ENCODE measurements at places on chromosomes 1 and 21.

DNA sequence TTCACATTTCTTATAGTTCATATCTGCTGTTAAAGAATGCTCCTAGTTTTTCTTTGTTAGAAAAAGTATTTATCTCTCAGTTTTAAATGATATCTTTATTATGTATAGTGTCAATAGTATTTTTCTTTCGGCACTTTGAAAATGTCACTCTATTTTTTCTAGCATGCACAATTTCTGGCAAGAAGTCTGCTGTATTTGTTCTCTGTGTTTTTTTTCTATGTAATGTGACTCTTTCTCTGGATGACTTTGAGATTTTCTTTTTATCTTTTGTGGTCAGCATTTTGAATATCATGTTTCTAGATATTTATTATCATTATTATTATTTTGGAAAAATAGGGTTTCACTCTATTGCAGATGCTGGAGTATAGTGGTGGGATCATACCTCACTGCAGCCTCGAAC lies 285.2 kb downstream of the PTGER3 start:
- DNase-seq = no peak

- DNase-seq = no peak
These were observed 12.2 kb downstream of the FH start for GRCh38 chr1:241507189-241507863.

DNA sequence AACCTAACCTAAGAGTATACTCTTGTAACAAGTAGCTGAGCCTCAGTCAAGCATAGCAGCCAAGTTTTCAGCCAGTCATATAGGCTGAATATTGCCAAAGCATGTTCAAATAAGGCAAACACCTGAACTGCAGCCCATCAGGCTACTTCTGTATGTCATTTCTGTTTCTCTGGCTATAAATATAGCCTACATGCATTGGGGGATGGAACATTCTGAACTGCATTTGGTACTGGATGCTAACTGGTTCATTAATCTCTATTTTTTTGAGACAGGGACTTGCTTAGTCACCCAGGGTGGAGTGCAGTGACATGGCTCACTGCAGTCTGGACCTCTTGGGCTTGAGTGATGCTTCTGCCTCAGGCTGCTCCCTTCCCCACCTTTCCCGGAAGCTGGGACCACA lies 37.3 kb downstream of the MAST2 start:
- DNase-seq = no peak

- no peak for DNase-seq
These were observed 18.4 kb upstream of the RCAN3 start for GRCh38 chr1:24484199-24484598.

- DNase-seq = no peak
These were observed 15.6 kb downstream of the STRIP1 start for GRCh38 chr1:110049801-110050601.

DNA sequence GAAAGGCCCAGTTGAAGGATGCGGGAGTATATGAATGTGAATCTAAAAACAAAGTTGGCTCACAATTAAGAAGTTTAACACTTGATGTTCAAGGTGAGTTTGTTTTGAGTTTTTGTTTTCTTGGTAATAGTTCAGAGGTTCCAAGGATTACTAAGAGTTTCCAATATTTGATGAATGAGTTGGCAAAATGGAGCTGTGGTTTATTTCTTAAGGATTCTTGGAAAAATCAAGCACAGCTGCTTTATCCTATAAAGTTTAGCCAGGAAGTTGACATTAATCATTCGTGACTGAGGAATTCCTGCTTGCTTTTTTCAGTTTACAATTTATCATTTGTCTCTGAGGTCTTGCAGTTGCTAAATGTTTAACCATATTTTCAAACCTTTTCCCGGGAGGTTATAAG lies 15.1 kb downstream of the VCAM1 start:
- DNase-seq = no peak

Data from transverse colon (tissue), 4 donors.